ENCODE measurements at places on chromosomes 4 and X.

DNA sequence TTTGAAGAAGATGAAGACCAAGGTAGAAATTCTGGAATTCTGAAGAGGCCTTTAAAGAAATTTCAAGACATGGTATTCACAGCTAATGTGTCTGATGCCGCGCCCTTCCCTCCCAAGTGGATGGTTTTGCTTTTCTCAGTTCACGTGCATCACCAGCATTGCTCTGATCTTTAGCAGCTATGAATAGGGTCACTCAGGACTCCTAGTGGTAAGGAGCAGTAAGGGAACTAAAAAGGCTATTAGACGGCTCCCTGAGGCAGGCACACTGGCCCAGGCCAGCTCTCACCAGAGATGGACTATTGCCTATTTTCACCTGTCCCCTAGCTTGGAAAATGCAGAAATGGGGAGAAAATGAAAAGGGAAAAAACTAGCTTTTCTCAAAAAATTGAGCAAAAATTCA is 447.5 kb upstream of the RASGEF1B start:
- peak; percentile 1 for DNase-seq

DNA sequence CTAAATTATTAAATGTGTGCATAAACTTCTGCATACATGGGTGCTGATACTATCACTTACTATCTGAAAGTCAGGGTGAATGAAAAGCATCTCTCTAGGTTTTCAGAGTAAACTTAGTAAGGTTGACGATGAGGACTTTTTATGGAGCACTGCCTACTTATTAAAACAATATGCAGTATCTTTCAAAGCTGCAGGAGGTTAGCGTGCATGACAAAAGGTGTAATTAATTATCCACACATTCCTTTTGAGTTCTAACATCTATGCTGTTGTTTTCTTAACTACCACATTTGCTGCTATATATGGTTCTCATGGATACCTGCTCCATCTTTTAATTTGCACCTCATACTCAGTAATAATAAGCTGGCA is 256.2 kb downstream of the FSTL5 start:
- no peak for DNase-seq

- DNase-seq, result no peak
These were observed 79.9 kb downstream of the TRPC5OS start for GRCh38 chrX:111955901-111956300.

DNA sequence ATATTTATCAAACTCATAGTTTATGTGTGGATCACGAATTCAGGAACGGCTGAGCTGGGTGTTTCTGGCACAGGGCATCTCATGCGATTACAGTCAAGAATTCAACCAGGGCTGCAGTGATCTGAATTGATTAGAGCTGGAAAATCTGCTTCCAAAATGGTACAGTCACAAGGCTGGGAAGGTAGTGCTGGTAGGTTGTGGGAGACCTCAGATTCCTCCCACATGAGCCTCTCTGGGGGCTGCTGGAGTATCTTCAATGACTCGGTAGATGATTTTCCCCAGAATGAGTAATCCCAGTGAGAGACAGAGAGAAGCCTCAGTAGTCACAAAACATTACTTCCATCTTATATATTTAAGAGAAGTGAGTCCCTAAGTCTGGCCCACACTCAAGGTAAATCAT is 36.2 kb upstream of the PRDX4 start:
- no peak for DNase-seq

GRCh38 chrX:66638591-66639500 is at the start of gene EDA2R:
TSS of gene EDA2R (minus strand) at chrX:66639078. CDS start at chrX:66616020, 23,058 bp downstream.
- no peak for DNase-seq

DNA sequence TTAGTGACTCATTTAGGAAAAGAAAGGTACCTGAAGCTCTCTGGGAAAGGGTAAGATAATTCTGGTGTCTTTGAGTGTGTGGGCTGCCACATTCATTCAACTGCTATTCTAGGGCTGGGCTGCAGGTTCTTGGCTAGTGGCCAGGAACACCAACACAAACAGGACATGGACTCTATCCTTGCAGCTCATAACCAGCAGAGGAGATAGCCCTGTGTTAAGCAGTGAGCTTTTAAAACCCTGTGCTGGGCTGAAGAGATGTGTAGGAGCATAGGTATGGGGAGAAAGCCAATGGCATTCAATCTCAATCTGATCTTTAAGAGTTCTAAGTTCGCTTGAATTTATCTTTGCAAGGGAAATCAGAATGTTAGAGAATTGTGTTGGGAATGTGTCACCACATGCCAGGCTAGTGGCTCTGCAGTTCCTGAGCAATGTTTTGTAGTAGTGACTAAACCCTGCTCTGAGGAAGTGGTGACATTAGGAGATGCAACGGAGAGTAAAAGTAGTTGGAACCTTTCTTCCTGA is 39.2 kb downstream of the SGMS2 start:
- peak; percentile 76 for DNase-seq

- no peak for DNase-seq
These were observed 63.8 kb downstream of the SLITRK2 start for GRCh38 chrX:145881175-145881995.

DNA sequence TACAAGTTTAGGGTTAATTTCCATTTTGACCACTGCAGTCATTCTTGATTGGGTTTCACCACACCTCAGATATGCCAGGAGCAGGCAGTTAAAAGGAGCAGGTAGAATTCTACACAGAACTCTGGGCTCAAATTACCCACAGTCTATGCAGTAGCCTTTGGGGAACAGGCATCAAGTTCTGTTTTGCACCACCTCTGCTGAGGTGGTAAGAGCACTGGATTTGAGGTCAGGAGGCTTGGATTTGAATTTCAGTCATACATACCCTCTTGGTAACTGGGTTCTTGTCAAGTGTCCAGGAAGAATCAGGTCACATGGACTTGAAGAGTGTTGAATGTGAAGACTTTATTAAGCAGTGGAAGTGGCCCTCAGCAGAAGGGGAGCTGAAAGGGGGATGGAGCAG is 40.4 kb upstream of the PGK1 start:
- no peak for DNase-seq

DNA sequence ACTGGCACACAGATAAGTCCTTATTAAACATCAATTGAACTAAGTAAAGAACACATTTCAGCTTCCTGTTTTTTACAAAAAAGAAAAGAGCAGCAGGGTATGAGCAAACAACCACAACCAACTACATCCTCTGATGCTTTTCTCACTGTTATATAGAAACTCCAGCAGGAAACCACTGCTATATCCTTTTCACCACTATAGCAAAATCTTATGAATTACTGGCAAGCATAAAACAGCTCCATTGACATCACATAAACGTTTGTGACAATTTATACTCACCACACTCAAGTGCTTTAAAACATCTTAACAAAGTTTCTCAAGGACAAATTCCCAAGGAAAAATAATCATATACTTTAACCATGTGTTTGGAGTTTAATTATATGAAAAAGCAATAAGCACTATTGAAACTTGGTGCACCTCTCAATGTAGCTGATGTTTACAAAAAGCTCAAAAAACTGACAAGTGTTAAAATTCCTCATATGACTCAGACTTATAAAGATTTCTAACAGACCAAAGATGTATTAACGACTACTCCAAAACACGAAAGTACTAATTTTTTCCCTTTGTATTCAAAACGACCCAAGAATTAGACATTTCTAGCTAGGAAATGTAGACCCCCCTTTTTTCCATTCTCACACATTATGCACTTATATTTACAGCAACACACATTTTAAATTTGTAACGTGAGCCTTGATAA is 12.9 kb downstream of the GPRIN3 start:
- DNase-seq, result no peak

DNA sequence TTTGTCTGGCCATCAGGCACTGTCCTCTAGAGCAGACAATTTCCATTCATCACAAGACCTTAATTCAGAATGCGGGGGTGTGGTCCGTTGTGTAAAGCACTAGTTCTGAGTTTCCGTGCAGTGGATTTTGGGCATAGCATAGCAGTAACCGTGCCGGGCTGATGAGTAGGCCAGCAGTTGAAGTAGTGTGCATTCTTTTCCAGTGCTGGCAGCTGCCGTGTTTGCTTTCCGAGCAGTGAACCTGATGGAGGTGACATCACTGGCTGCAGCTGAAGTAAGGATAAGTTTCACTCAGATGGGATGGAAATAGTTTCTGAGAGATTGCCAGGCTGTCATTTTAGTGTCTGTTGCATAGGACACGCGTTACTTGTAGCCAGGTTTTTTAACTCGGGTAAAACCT is 107.0 kb upstream of the STIM2 start:
- no peak for DNase-seq

GRCh38 chrX:17601441-17602200 is 135.7 kb upstream of the SCML1 start:
- no peak for DNase-seq

GRCh38 chrX:2485789-2486345 is 14.9 kb downstream of the DHRSX start:
- no peak for DNase-seq

DNA sequence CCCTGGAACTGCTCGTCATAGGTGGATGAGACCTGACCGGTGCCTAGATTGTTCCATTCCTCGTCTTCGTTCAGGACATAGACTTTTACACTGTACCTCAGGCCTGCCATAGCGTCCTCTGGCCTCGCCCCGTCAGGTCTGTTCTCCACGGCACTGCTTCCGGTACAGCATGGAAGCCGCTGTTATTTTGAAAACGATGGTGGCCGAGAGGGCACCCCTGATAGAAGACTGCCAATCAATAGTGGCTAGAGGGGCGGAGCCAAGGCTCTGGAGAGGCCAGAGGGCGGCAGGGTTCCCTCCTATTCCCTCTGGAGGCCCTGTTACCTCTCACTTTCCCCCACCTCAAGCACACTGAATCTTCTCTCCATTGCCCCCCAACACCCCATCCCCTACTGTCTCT is at the start of gene PPP4R3C:
Gene PPP4R3C, minus strand, starts transcription at position 155 of the 400 bp plus-strand sequence. Its CDS starts 45 bp downstream, at position 110.
- DNase-seq, result peak; percentile 1

DNA sequence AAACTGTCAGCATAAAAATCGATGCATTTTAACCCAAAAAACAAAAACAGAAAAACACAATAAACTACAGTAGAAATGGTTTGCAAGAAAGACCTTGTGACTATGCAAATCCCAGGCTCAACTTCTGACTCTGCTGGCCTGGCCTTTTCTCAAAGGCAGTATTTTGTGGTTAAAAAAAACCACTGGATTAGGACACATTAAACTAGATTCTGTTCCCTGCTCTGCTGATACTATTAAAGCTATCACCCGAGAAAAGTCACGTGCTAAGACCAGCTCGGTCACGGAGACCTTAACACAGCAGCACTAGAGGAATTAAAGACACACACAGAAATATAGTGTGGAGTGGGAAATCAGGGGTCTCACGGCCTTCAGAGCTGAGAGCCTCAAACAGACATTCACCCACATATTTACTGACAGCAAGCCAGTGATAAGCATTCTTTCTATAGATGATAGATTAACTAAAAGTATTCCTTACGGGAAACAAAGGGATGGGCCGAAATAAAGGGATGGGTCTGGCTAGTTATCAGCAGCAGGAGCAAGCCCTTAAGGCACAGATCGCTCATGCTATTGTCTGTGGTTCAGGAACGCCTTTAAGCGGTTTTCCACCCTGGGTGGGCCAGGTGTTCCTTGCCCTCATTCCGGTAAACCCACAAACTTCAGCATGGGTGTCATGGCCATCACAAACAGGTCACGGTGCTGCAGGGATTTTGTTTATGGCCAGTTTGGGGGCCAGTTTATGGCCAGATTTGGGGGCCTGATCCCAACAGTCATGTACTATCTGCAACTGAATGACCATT is 16.1 kb downstream of the CBR4 start:
- peak; percentile 26 for DNase-seq

- no peak for DNase-seq
These were observed 1.9 kb upstream of the LDB2 start for GRCh38 chr4:16900325-16900724.

DNA sequence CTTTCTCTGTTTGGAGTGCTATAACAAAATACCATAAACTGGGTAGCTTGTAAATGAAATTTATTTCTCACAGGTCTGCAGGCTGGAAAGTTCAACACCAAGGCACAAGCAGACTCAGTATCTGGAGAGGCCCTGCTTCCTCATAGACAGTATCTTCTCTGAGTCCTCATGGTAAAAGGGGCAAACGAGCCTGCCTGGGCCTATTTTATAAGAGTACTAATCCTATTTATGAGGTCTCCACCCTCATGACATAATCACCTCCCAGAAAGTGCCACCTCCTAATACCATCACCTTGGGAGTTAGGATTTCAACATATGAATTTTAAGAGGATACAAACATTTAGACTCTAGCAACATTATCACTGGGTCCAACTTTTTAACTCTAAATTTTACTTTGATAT is 200.3 kb downstream of the STPG2 start:
- no peak for DNase-seq

GRCh38 chr4:19806865-19807264 is 444.8 kb upstream of the SLIT2 start:
- no peak for DNase-seq

GRCh38 chrX:12741416-12741815 is 49.8 kb upstream of the PRPS2 start:
- DNase-seq, result peak; percentile 17

DNA sequence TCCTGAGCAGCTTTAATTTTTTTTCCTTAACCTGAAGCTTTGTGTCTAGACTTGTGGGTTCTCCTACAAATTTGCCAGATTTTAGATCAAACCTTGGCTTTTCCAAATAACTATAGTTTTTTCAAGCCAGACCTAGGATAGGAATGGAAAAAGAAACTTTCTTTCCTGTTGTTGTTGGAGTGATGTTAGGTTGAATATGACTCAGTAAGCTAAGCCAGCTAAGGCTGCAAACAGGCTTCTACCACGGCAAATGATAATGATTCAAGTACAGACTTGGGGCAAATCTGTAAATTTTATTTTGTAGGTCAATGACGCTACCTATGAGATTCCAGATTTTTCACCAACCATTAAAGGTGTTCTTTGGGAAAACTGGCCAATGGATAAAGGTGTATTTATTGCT is 45.6 kb downstream of the WDR19 start:
- no peak for DNase-seq

DNA sequence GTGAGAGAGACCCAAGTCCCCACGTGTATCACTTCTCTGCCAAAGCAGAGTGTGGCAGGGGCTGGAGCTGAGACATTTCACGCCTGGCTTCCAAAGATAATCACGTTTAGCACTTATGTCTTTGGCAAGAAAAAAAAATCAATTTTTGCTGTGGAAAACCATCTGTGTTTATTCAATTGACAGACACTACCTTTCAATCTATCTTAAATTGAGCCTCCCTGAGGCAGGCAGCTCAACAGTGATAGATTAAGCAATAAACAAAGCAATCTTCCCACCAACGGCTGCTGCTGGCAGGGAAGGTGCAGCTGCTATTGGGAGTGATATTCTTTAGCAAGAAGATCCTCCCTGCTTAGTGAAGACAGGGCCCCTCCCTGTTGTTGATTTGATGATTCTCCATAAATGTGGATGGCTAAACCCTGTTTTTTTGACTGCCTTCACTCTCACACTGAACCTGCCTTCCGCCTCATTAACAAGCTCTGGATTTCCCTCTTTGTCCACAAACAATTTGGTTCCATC is 11.6 kb upstream of the MAGEB17 start:
- no peak for DNase-seq

GRCh38 chr4:153497091-153497531 is 31.0 kb downstream of the TMEM131L start:
- peak; percentile 64 for DNase-seq

GRCh38 chr4:74258963-74259362 is 49.3 kb upstream of the EPGN start:
- peak; percentile 6 for DNase-seq

DNA sequence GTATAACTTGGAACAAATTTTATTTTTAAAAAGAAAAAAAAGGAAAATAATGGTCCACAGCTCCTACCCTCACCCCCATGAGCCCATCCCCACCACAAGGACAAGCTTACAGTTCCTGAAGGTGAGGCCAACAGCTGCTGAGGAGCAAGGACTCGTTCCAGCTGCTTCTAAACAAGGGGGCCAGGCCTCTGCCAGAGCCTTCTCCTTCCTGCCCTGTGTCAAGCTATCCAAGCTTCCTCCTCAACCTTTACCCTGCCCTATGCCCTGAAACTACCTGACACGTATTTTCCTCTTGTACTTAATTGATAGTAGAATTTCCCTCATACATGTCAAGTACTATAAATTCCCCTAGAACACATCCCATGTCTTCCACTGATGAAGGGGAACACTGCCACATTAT is 8.8 kb downstream of the SH3D19 start:
- DNase-seq, result no peak

Measured in M059J (cell line).